ENCODE measurements at places on chromosomes 1 and 21.

GRCh38 chr1:36083219-36083618 is 675 bp upstream of the TEKT2 start:
- no peak for DNase-seq

DNA sequence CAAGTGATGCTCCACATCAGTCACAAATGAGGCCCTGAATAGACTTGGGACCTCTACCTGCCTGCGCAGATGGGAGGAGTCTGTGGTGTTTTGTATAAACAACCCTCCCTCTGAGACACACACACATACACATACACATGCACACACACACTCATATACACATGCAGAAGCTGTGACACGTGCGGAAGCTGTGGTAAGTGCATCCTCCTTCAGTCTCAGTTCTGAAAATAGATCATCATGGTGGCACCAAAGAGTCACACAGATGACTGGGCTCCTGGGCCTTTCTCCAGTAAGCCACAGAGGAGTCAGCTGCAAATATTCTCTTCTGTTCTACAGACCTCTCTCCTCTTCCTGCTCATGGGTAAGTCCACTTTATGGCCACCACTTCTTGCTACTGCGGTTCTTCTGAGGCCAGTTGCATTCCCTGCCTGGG is at the start of gene LY9:
Gene LY9, plus strand, starts transcription at position 224 of the 433 bp plus-strand sequence. Its CDS starts 14 bp downstream, at position 238.
- no peak for DNase-seq

GRCh38 chr1:79524126-79524525 is 517.6 kb upstream of the ADGRL4 start:
- no peak for DNase-seq

DNA sequence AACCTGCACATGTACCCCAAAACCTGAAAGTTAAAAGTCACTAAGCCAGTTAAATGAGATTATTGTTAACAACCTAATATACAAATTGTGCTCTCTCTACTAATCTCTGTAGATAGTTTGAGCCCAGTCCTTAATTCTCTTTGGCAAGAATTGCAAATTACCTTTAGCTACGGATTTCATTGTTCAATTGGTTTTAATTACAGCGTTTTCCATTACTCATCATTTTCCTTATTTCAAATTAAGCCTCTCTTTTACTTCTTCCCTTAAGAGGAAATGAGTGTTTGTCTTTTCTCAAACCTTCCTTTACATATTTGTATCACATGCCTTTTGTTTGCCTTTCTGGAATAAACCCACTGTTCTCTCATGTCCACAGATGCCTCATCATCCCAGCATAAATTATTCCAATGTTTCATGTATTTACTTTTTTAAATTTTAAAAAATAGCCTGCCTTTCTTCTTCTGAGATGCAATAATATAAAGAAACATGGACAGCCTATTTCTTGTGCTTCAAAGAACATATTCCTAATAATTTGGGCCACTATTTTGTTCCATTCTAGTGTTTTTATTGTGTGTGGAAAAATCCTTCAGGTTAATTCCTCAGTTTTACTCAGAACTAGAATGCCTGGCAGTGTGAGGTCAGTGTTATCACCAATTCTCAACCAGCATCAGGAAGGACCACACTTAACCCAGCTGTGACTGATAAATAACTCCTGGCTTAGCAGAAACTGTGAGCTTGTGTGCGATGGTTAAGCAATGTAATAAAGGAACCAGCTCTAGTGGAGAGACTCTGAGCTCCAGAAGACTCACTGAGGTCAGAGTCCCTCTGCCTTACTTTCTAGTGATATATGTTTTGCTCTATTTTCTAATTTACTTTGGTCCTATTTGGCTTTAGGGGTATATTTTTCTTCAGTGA is 600.5 kb downstream of the LTN1 start:
- DNase-seq: no peak

- no peak for DNase-seq
Observed at GRCh38 chr1:243508303-243508713, 252.5 kb downstream of the SDCCAG8 start.

DNA sequence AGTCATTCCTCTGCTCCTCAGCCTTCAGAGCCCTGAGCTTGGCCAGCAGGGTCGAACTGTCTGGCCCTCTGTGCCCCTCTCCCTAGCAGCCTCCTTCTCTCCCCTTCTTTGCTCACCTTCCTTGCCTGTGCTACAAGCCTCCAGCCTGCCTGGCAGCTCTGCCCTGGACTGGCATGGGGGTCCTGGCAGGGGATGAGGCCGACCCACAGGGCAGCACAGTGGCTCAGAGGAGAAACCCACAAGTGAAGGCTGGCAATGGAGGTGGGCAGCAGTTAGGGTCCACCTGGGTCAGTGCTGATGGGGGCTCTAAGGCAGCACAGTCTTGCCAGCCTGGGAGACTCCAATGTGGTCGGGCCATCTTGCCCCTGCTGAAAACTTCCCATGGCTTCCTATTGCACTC is 274.2 kb downstream of the GRIK3 start:
- no peak for DNase-seq

- no peak for DNase-seq
Observed at GRCh38 chr1:203088441-203088840, 2.6 kb upstream of the MYOG start.

- DNase-seq: no peak
Observed at GRCh38 chr1:34353409-34353808, 176.7 kb downstream of the C1orf94 start.

- no peak for DNase-seq
Observed at GRCh38 chr1:180851995-180852887, 60.5 kb upstream of the KIAA1614 start.

DNA sequence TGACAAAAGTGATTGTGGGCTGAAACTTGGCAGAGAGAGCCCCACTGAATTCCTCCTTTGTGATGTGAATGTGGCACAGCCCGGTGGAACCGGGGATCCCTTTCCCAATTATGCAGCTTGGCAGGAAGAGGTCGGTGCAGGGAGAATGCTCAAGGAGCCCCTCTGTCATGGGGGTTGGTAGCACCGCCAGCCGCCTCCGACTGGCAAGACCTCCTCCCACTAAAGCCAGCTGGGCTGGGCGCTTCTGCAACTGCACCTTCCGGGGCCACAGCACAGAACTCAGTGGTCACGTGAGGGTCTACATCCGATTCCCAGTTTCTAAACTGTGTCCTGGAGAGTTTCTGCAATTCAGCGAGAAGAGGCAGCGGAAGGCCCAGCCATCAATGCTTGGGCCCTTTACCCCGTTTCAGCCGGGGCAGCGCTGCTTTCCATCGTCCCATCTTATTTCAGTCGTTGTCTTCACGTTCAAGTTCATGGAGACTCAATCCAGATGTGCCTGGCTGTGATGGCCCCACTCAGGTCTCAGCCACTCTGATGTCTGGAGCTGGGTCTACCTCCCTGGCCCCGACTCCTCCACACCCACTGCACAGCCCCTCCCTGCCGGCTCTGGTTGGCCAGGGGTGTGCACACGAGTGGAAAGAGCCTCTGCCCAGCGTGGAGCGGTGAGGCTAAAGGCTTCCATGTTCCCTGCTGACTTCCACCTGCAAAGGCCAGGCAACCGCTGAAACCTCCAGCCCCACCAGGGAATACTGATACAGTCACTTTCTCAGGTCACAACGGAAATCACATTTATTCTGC is 39.8 kb upstream of the FHAD1 start:
- no peak for DNase-seq

DNA sequence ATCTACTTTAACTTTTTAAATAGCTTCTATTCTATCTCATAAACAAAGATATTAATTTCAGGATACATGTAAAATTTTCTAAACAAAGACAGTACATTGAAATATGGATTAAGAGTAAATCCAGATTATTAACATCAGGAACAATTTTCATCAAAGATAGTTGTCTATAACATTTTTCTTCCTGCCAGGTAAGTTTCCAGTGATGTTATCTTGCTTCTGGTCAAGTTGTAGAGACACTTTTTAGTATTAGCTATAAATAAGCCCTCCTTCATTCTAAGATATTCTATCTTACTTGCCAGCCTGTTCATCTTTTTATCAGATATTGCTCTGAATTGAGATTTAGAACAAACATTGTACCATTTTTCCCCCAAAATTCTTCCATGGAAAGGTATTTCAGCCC is 94.4 kb upstream of the KCTD3 start:
- DNase-seq: no peak

DNA sequence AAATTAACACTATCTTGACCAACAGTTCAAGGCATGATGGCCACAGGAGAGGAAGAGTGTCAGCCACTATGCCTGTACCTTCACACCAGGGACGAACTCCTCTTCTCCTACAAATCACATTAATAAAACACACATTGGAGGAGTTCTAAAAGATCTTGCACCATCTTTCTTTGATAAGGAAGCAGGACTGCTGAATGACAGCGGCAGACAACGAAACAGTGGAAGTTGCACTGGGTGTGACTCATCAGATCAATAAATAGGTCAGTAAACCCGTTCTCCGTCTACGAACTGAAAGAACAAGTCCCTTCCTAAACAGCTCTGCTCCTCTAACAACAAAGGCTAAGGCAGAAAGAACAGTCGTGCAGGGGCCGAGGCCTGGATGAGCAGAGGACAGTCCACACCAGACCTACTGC is 23.1 kb downstream of the UBE2G2 start:
- DNase-seq: no peak

GRCh38 chr1:12359359-12360133 is 129.7 kb downstream of the VPS13D start:
- DNase-seq: no peak

DNA sequence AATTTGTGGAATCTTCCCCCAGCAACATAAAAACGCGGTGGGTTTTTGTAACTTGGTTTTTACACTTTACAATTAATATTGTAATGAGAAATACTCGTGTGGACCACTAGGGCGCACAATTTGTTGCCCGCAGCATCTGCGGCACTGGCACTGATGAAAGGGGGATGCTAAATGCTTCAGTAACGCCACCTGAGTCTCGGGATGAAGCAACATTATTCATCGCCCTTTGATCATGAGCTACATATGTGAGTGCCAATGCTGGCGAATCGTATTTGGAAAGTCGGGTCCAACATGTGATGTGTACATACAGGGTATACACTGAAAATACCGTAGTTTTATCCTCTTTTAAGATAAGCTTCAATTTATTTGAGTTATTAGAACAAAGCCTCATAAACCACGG is 34.2 kb upstream of the COX20 start:
- peak; percentile 80 for DNase-seq

DNA sequence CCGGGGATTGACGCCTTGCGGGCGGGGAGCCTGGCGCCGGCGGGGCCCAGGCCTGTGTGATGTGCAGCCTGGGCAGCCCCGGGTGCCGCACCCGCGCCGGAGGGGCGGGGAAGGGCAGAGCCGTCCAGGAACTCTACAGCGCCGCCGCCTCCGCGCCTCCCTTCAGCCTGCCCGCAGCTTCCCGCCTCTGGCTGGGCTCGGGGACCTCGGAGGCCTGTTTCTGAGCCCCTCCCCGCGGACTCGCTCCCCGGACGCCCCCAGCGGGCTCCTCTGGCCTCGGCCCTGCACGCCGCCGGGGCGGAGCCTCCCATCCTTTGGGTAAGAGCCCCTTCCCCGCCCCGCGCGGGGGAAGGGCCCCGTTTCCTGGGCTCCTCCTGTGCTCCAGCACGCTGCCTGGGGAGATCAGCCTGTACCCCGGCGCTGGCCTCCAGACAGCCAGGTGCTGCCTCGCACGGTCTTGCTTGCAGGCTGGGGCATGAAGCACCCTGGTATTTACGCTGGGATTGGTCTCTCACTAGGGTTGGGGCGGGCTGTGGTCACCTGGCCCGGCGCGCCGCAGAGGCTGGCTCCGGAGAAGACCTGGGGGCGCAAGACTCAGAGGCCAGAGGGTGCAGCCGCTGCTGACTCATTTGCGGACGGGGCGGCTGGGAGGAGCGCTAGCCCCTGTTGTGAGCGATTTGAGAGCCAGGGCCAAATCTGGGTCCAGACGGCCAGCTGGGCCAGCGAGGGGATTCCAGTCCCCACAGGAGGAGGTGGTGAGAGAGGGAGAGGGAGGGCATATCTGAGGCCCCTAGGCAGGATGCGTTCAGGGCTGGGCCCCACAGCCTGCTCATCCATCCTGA is 5.7 kb upstream of the ACOT11 start:
- peak; percentile 91 for DNase-seq

GRCh38 chr1:17873007-17873675 is 118.0 kb downstream of the ACTL8 start:
- no peak for DNase-seq

- DNase-seq: no peak
Observed at GRCh38 chr1:152906023-152906565, 2.3 kb upstream of the IVL start.

GRCh38 chr1:194833111-194833510 is 1646.7 kb upstream of the B3GALT2 start:
- DNase-seq: no peak

DNA sequence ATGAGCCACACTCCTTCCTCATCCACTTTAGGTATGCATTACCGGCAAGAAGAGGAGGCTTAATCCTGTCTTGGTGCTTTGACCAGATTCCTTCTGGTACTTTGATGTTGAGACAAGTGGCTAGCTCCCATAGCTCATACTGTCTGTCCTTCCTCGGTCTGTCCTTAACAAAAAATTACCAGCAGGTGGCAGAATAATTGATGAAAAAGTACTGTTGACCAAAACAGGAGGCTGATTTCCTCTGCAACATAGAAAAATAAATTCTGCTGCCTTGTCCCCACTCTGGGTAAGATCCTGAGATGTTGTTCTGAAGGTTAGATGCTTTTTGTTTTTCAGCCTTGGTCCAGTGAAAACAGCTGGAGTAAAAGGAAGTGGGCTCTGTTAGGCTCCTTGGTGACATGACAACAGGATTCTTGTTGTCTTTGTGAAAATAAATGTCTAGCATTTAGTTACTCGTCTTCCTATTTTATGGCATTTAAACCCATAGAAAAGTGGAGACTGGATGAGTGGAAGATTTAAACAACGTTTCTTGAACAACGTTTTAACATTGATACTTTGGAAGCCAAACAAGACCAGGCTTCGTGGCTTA is 11.2 kb upstream of the HJV start:
- peak; percentile 58 for DNase-seq

- no peak for DNase-seq
Observed at GRCh38 chr21:37159053-37159776, 86.2 kb downstream of the TTC3 start.

GRCh38 chr1:239269706-239270105 is 116.7 kb upstream of the CHRM3 start:
- no peak for DNase-seq

DNA sequence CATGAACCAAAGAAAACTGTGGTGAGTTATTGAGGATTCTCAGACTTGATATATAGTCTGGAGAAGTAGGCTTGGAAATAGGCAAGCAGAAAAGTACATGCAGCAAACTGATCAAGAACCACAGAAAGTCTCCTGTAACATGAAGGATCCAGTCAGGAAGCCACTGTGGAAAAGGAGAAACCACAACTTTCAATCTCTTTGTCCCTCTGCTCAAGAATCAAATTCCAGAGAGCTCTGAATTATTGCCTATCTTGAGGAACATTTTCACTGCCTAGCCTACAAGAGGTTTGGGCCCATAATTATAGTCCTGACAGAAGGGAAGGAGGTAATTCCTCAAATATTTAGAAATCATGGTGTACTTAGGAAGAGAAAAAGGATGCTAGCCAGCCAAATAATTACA is 43.0 kb upstream of the ADAMTS1 start:
- no peak for DNase-seq

GRCh38 chr1:200343874-200344273 is 66.0 kb downstream of the ZNF281 start:
- no peak for DNase-seq

GRCh38 chr1:206570529-206570928 is 41.7 kb downstream of the EIF2D start:
- DNase-seq: no peak

Data from NCI-H69 (cell line).